ENCODE measurements at places on chromosomes 2 and 18. TPM values are rescaled to one million over a fixed set of nuclear protein-coding genes. Genes with fewer than 3 reads are reported as not detected.

NTSR2 gene
- not detected for total RNA-seq

TXNDC9 gene
- 131 TPM for total RNA-seq

DUSP19 gene
- 1.9 TPM for total RNA-seq

SLC5A7 gene
- not detected for total RNA-seq

APCDD1 gene
- total RNA-seq: not detected

DDX18 gene
- total RNA-seq: 82.2 TPM

GPR35 gene
- 0.15 TPM for total RNA-seq

SLC4A5 gene
- 0.30 TPM for total RNA-seq

TMEM247 gene
- total RNA-seq: not detected

HOXD8 gene
- total RNA-seq: 7.8 TPM

MBD2 gene
- 28.6 TPM for total RNA-seq

CFLAR gene
- total RNA-seq: 437 TPM

PLCL1 gene
- 10.7 TPM for total RNA-seq

SULT1C4 gene
- 27.0 TPM for total RNA-seq

LONRF2 gene
- 0.15 TPM for total RNA-seq
